ENCODE measurements at places on chromosomes 5 and 9. TPM values are rescaled to one million over a fixed set of nuclear protein-coding genes. Genes with fewer than 3 reads are reported as not detected.

Gene ANAPC2
- 21.3 TPM for total RNA-seq

Gene POU5F2
- total RNA-seq = 1.3 TPM

Gene LPAR1
- total RNA-seq = 36.8 TPM

Gene SPATA31C1
- total RNA-seq = not detected

Gene RXRA
- 32.5 TPM for total RNA-seq

Gene TAF1L
- not detected for total RNA-seq

Gene PRUNE2
- 4.1 TPM for total RNA-seq

Gene ALG2
- 55.8 TPM for total RNA-seq

Gene DDX46
- 31.0 TPM for total RNA-seq

Gene RGS14
- total RNA-seq = 26.1 TPM

Gene SPAAR
- not detected for total RNA-seq

Gene SLC46A2
- not detected for total RNA-seq

Gene FCN2
- total RNA-seq = not detected

Gene RAB3C
- 5.2 TPM for total RNA-seq

Gene EPB41L4B
- 20.6 TPM for total RNA-seq

Gene LCN12
- 1.6 TPM for total RNA-seq

Gene SPINK6
- not detected for total RNA-seq

Gene NR6A1
- 4.5 TPM for total RNA-seq

Gene RNF183
- total RNA-seq = 0.43 TPM

Gene TCF7
- 7.5 TPM for total RNA-seq

Gene RASEF
- total RNA-seq = 18.9 TPM

Gene FIBCD1
- not detected for total RNA-seq

Gene INSL6
- total RNA-seq = not detected

Gene SEPTIN8
- 46.9 TPM for total RNA-seq

Gene IGFBPL1
- total RNA-seq = 4.0 TPM

Gene AHRR
- 1.8 TPM for total RNA-seq

Gene SOX30
- not detected for total RNA-seq

Gene BTNL3
- 31.3 TPM for total RNA-seq
